Fibroblast of skin of abdomen (primary cell): ENCODE measurements at places on chromosomes 7 and 10.

DNA sequence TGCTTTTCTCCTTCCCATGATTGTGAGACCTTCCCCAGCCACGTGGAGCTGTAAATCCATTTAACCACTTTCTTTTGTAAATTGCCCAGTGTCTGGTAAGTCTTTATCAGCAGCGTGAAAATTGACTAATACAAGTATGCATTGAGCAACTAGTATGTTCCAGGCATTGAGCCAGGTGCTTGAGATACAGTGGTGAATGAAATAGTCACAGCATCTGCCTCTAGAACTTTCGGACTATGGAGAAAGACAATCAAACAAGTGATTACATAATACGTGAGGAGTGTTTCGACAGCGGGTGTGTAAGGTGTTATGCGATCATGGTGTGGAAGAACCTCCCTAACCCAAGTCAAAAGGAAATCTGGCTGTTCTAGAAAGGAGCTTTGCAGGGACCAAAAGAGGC, 21.6 kb upstream of the NUP205 start:
- DNase-seq, result peak; percentile 30

- no peak for DNase-seq
Measured at GRCh38 chr7:37450035-37450434, 1.4 kb upstream of the ELMO1 start.

- DNase-seq, result no peak
Measured at GRCh38 chr10:132703419-132704007, 82.4 kb downstream of the NKX6-2 start.

GRCh38 chr7:118286131-118286530, 61.6 kb downstream of the ANKRD7 start:
- DNase-seq, result no peak

DNA sequence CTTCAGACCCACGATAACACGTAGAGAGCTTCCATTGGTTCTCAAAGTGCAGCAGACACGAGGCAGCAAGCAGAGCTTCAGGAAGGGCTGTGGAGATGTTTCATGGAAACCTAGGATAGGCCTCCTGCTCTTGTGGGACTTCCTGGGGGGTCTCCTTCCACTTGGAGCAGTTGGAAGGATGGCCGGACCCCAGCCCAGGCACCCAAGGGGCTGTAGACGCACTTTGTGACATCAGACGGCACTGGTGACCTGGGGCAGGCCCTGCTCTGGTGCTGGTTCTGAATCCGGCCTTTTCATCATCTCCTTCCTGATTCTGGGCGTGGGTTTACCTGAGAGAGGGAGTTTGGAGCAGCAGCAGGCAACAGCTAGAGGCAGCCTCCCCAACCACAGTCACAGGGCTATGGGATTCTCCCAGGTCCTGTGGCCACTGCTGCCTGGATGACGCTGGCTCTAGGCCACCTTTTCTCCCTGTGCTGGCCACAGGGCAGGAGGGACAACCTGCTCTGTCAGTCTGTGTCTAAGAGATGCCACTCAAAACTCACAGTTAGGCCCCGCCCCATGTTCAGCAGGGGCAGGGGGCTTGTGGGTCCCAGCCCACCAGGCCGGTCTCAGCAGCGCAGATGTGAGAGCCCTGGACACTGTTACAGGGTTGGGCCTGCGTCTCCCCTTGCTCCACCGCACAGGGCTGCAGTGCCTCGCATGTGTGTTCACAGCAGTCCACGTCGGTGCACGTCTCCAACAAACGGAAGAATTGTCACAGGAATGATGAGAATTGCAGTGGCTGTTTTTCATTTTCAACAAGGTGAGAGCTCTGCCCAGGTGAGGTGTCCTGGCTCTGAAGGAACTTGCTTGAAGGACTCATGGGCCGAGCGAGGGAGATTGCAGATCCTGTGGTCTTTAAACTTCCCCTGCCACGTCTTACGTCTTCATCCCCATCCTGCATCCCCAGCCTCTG, 569.3 kb downstream of the TCERG1L start:
- DNase-seq, result no peak

DNA sequence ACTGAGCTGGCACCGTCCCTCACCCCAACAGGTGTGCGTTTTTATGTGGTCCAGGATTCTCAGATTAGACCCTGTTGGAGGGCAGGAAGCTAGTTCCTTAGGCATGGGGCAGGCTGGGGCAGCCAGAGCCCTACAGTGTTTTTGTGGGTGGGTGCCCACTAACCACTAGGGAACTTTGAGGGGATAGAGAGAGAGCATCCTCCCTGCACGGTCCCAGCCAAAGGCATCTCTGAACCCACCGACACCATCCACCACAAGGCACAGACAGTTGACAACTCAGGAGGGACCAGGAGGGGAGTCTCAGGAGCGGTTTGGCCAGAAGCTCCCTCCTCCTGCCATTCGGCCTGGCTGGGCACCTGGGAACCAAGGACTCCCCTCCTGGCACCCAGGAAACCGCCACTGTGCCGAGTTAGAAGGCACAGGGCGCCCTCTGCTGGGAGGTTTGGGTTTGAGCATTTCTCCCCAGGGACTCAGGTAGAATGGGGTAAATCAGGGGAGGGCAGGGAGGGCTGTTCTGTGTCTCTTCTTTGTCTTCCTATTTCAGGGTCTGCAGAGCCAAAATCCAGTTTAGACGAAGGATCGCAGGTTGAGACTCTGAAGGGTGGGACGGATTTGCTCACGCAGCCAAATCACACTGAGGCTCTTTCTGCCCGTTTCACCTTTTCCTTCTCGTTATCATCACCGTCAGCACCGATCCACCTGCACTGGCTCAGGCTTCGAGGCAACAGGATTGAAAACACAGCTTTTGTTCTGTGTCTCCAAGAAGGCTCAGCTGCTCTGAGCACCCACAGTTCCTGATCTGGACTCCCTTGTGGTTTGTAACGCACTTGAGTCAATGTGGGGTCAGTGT, 84.8 kb upstream of the COL13A1 start:
- no peak for DNase-seq

DNA sequence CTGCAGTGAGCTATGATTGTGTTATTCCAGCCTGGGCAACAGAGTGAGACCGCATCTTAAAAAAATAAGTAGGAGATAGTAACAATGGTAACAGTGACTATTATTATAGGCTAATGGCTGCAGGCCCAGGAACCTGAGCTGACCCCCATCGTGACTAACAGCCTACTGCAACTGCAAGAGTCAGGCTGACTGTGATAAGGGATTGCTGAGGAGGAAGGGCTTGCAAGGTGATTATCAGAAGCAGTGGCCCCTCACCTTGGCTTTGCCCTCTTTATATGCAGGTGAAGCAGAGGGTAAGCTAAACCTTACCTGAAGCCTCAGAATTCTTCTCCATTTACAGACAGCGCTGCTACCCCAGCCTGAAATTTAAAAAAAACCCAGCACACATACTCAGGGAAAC, 83.9 kb upstream of the SDK1 start:
- no peak for DNase-seq

DNA sequence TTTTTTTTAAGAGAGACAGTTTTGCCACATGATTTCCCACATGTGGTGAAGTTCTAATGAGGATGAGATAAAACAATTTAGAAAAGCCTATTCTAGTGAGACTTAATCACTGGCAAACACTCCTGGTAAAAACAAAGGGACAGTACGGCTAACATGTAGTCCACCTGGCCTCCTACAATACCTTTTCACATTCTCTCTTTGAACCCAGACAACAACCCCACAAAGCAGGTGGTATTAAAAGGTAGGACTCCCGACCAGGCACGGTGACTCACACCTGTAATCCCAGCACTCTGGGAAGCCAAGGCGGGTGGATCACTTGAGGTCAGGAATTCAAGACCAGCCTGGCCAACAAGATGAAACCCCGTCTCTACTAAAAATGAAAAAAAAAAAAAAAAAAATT, 12.4 kb downstream of the PARD3 start:
- DNase-seq, result no peak

GRCh38 chr10:119621078-119621384, 24.3 kb upstream of the TIAL1 start:
- DNase-seq, result no peak

- DNase-seq, result peak; percentile 26
Measured at GRCh38 chr7:50712252-50713122, 70.2 kb downstream of the GRB10 start.

DNA sequence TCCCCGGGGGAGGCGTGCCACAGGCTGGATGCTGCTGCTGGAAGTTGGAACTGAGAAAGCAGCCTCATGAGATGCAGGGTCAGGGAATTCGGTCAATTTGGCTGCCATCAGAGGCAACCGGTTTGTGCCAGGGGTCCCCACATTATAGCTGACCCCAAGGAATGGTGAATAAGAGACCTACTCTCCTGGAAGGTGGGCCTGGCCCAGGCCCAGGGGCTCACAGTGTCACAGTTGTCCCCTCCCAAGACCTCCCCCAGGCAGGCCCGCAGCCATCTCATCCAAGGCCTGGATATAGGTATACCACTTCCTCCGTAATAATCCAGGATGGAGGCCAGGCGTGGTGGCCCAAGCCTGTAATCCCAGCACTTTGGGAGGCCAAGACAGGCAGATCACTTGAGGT, 114.6 kb downstream of the NPTX2 start:
- DNase-seq, result no peak

- no peak for DNase-seq
Measured at GRCh38 chr7:84908196-84908793, 278.6 kb downstream of the SEMA3D start.

DNA sequence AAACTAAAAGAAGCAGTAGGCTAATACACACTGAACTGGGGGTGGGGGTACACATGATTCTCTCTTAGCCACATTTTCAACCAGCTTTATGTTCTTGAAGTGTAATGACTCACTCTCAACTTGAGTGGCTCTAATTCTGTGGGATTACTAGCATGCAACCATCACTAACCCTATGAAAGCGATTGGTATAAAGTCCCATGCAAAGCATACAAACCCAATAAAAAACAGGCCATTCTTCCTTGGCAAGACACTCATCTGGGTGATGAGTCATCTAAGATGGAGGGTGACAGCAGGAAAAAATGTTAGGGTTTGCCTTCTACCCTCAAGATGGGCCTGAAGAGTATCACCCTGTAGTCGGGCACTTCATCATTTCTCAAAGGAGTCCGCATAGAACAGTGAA, 14.9 kb upstream of the PON3 start:
- DNase-seq, result peak; percentile 31

GRCh38 chr7:78487464-78487863, 688.9 kb downstream of the PHTF2 start:
- DNase-seq, result no peak

GRCh38 chr7:5477126-5477525, 53.5 kb upstream of the TNRC18 start:
- no peak for DNase-seq

- no peak for DNase-seq
Measured at GRCh38 chr7:46557295-46557711, 636.2 kb upstream of the IGFBP3 start.

- DNase-seq, result no peak
Measured at GRCh38 chr7:144086730-144087129, 652 bp downstream of the OR2A12 start.

DNA sequence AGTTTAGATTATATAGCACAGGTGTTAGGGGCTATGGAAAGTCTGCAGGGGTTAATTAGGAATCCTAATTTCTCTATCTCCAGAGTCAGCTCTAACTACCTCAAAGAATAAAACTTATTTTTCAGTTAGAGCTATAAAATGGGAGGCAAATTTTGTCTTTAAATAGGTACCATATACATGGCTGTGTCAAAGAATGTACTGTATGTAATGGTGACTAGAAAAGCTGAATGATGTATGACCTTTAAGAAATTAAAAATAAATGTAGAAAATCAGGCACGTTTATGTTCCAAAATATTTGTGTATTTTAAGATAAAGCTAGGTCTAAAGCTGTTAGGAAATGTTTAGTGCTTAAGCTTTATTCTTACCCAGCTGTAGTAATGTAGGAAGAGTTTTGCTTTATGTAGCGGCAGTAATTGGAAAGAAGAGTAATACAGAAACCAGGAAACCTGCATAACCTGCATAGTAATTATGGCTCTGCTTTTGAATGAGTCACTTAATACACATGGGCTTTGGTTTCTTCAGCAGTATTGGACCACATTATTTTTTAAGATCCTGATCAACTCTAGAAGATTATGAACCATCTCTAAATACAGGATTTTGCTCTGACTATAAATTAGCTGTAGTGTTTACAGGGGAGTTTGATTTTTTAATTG, 85.0 kb downstream of the KMT2E start:
- DNase-seq, result no peak

DNA sequence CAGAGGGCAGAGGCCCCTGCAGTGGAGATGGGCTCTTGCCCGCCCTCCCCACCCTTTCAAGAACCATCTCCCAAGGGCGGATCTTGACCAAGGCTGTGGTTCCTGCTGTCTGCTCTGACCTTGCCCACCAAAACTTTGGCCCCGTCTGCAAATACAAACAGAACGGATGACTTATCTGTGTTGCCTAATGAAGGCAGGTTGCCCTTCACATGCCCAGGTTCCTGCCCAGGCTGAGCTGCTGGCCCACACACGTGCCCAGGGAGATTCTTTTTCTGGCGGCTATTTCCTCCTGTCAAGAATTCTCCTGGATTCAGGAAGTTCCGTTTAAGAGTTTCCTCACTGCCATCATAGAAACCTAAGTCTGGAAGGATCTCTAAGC, 78.3 kb downstream of the PROSER2 start:
- DNase-seq, result no peak

- no peak for DNase-seq
Measured at GRCh38 chr10:118783776-118784545, 29.2 kb upstream of the CACUL1 start.

DNA sequence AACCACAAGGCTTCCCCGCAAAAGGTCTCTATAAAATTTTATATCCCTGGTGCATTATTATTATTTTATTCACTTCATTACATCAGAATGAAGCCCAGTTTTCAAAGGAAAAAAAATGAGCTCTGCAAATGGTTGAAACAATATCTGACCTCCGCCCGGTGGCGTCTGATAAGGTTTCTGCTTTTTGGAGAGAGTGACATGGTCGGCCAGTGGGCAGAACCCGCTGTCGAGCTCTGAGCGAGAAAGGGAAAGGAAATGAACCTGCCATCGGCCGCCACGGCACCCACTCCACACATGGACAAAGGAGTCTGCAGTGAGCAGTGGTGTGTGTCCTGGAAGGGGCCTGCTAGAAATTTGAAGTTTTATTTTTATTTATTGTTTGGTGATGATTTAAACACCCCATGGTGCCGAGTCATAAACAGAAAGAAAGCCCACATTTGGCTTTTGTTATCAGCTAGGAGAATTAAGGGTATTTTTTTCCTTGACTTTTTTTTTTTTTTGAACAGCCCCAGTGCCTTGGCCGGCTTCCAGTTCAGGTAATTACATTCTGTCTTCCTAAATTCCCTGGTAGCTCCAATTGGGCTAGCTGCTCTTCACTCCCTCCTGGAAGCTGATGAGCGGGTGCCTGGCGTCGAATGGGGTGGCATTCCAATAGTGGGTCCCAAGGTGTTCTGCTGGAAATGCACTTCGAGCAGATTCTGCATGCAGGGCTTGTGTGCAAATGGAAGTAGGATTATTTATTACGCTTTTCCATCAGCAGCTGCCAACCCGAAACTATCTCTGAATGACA, 149.4 kb upstream of the MKI67 start:
- no peak for DNase-seq
